GOT3 (cell line): ENCODE measurements at places on chromosomes 11 and 22.

- no peak for DNase-seq
Measured at GRCh38 chr22:19693581-19693980, 20.7 kb upstream of the SEPTIN5 start.

DNA sequence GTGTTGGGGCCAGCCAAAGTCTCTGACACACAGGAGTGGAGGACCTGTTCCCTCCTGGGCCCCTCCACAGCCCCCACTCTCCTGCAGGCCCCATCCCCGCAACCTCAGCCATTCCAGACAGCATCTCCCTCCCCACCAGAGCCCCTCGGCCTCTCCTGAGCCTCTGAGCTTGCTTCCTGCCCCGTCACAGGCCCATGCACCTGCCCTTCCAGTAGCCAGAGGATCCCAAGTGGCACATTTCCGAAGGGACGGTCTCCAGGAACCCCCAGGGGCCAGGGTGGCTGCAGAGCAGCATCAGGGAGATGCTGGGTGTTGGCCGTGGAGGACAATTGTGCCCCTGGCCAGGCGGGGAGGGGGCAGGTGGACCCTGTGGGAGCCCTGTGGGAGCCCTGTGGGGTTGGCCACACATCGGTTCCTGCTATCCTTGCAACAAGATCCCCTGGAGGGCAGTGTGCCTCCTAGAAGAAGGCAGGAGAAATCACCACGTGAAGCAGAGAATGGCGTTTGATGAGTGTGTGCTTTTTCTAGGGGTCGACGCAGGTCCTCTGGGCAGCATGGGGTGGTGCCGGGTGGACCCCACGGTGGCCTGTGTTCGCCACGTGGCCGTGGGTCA, 45.3 kb upstream of the PPARA start:
- no peak for DNase-seq

GRCh38 chr11:114964676-114965214, 286.4 kb downstream of the NXPE2 start:
- no peak for DNase-seq

DNA sequence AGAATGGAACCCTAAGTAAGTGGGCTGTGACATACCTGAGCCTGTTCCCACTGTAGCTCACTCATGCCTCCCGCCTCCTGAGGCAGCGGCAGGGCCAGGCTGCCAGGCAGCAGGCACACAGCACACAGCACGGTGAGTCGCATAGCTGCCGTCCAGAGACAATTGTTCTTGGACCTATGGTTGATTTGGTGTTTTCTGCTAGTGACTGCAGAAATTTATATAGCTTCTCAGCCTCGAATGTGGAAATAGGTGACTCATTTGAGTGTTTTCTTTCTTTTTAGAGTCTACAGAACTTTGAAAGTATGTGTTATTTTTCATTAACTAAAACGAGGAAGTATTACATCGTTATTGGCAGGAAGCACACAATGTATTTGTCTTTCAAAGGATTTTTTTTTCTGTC, at the start of gene MMP7:
MMP7 (minus strand) TSS at position 190 of the 400 bp plus-strand sequence; CDS start at position 143, 47 bp downstream.
- no peak for DNase-seq

DNA sequence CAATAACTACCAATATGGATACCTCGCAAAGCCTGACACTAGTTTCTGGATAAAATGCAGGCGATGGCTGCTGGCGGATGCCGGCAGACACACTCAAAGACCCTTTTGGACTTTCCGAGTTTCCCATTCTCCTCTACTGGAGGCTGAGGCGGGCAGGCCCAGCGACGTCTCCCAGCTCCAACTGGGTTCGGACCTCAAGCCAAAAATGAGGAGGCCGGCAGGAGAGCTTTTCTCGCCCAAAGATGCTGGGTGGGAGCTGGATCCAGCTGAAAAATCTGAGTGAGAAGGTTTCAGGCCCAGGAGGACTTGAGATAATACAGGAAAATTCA, 428 bp upstream of the FEZ1 start:
- no peak for DNase-seq

DNA sequence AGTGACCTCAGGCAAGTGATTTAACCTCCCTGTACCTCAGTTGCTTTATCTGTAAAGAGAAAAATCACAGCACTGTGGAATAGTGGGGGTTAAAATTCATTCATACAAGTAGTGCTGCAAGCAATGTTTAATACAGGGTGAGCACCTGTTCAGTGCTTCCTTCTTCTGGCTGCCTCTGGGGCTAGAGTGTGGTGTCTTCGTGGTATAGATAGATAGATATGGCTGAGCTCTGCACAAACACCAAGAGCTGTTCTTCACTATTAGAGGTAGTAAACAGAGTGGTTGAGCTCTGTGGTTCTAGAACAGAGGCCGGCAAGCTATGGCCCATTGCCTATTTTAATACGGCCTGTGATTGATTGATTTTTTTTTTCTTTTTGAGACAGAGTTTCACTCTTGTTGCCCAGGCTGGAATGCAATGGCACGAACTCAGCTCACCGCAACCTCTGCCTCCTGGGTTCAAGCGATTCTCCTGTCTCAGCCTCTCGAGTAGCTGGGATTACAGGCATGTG, 32.9 kb downstream of the LIMK2 start:
- no peak for DNase-seq

GRCh38 chr11:57116654-57117053, 65.1 kb upstream of the LRRC55 start:
- no peak for DNase-seq

GRCh38 chr11:133872160-133872559, 26.8 kb upstream of the SPATA19 start:
- DNase-seq = no peak

DNA sequence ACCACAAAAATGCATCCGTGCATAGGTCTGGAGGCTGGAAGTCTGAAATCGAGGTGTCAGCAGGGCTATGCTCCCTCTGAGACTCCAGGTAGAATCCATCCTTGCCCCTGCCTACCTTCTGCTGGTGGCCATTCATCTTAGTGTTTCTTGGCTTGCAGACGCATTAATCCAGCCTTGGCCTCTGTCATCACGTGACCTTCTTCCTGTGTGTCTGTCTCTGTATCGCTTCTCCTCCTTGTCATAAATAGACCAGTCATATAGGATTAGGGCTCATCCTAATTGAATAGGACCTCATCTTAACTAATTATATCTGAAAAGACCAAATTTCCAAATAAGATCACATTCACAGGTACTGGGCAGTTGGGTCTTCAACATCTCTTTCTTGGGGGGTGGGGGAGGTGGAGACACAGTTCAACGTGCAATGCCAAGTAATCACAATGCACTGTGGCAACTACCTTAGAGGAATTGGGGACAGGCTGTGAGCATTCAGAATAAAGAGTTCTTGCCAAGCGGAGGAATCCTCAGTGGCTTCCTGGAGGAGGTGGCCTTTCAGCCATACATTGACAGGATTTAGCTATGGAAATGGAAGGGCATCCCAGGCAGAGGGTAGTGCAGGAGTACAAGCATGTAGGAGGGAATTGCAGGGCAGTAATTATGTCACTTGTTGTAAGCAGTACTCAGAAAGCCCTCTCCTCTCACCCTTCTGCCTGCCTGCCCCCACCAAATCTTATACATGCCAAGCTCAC, 96.2 kb upstream of the SYT13 start:
- DNase-seq = no peak
